Stimulated activated CD4-positive, alpha-beta T cell treated with anti-CD3 and anti-CD28 coated beads, Interleukin-4, amount 100 ng/mL, for 48 hours (primary cell): ENCODE measurements at places on chromosomes 16 and 17.

GRCh38 chr16:56708525-56709442 is 21.1 kb upstream of the NUP93 start:
- no peak for DNase-seq

- DNase-seq: no peak
These were observed 41.7 kb downstream of the ANKRD11 start for GRCh38 chr16:89448656-89449055.

- DNase-seq: no peak
These were observed 25.3 kb downstream of the CDK5RAP3 start for GRCh38 chr17:47996201-47996600.

DNA sequence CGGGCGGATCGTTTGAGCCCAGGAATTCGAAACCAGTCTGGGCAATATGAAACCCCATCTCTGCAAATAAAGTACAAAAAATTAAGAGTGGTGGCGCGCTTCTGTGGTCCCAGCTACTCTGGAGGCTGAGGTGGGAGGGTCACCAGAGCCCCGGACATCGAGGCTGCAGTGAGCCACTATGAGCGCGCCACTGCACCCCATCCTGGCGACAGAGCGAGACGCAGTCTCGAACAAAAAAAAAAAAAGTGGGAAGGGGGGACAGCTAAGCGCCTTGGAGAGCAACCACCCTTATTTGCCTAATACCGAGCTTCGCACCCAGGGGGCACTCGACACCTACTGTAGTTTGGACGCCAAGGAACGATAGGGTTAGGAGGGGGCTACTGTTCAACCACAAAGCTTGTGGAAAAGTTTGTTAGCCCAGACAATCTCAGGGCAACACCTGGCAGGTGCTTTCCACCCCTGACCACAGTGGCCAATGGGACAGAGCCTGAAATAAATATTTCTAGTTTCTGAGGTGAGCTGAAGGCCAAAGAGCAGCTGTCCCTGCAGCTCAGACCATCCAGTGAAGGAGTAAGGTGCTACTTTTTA is 847 bp upstream of the PSMC3IP start:
- DNase-seq: peak; percentile 67

GRCh38 chr17:1847191-1847590 is 17.4 kb downstream of the RPA1 start:
- no peak for DNase-seq

DNA sequence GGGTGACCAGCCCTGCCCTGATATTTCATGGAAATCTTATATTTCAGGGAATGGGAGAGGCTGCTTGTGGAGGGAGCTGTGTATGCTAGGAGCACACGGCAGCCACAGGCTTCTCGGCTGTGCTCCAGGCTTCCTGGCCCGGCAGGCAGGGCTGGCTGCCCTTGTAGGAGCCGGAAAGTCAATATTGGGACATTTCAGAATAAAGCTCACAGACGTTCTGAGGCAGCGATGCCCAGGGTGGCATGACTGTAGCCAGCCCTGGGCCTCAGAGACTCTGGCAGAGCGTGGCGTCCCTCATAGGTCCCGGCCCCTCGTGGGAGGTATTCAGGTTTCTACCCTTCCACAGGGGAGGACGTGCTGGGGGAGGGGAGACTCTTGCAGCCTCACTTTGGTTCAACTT is 65.7 kb downstream of the BANP start:
- DNase-seq: no peak

DNA sequence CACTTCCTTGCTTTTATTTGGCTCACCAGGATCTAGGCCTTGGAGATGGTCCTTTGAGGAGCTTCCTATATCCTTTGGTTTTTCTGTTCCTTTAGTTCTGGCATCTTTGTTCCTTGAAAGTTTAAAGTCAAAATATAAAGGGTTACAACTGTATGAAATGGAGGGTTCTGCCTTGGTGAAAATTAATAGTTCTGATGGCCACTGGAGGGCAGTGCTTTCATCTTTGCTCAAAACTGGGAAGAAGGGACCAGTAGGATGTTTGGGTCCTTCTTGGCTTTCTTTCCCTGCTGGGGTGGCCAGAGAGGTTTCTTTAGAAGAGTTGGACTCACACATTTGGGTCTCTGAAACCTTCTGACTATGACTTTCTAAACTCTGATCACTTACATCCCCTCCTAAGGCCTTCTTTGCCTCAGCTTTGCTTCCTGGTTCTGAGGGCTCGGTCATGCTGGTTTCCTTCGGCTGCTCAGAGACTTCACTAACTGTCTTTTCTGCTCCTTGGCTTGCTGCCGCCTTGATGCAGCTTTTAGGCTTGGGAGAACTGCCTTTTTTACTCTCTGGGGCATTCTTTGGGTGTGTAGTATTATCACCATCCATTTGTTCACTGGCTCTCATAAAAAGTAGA is 10.9 kb upstream of the ITGA2B start:
- DNase-seq: no peak

DNA sequence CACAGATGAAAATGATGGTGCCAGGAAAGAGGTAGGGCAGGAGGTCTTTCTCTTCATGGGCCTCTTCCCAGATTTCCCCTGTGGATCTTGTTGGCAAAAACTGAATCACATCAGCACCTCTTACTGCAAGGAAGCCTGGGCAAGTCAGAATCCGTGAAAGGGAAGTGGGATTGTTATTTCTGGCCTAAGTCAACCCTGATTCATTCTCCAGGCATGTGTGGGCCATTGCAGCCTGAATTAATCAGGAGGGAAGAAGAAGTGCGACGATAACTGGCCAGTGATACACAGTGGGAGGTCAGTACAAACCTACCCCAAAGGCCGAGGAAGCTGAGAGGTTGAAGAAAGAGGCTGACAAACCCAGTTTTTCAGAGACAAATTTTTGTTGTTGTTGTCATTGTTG is 17.9 kb upstream of the NSMCE1 start:
- DNase-seq: no peak

DNA sequence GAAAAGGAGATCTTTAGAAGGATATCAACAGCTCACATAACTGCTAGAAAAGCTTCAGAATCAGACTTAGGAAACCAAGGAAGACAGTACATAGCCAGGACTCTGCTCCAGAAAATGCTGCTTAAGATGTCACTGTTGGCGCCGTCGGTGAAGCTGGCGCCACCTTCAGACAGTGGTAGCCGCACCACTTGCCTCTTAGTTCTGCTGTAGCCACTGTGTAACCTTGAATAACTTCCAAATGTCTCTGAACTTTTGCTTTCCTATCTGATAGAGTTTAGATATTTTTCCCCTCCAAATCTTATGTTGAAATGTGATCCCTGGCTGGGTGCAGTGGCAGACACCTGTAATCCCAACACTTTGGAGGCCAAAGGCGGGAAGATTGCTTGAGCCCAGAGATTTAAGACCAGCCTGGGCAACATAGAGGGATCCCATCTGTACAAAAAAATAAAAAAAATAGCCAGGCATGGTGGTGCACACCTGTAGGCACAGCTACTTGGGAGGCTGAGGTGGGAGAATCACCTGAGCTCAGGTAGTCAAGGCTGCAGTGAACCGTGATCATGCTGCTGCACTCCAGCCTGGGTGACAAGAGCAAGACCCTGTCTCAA is 6.3 kb upstream of the USP31 start:
- DNase-seq: no peak

DNA sequence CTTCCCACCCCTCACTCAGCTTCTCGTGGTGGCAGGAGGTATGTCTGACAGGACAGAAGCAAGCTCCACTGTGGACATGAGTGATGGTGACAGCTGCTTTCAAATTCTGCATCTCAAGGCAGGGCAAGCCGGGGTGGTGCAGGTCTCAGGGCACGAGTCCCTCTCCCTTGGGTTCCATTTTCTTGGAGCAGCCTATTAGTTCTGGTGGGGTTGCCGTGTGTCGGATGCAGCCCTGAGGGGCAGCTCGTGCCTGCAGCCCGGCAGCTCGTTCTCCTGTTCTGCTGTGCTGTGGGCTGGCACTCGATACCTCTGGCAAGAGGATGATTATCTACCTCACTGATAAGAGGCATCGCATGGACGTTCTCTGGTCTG is 16.5 kb upstream of the CLEC18C start:
- no peak for DNase-seq

GRCh38 chr17:14019186-14019956 is 49.9 kb upstream of the COX10 start:
- peak; percentile 1 for DNase-seq

DNA sequence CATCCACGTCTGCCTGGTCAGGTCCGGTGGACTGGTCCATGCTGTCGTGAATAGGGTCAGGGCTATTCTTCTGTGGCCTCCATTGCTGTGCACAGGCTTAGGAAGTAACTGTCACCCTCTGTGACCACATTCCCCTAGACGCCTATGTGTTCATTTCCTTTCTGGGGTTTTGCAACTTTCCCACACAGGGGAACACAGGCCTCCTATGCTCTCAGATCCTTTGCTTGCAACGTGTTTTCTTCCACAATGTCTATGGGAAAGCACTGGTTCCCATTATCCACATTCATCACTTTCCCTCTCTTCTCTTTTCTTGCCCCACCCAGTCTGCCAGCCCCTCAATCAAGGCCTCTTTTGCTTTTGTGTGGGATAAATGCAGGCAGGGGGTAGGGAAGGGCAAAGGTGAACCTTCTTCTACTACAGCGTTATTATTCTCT is 43.2 kb upstream of the DNAJA2 start:
- DNase-seq: no peak

- no peak for DNase-seq
These were observed 7.4 kb downstream of the CNP start for GRCh38 chr17:41974031-41974430.

DNA sequence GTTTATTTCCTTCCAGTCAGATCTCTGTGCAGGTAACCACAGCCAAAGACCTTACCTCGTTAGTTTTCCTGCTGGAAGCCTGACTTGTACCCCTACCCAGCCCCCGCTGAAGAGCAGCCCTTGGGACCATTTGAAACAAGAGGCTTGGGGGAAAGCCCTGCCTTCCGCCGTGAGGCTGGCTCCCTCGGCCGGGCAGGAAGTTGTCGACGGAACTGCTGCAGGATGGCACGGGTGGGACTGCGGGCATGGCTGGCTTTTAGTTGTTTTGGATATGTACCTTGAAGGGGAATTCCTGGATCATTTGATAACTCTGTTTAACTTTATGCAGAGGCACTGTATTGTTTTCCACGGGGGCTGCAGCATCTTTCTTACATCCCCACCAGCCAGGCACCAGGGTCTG is 49.0 kb upstream of the ENDOV start:
- no peak for DNase-seq

- DNase-seq: no peak
These were observed 559.8 kb downstream of the WWOX start for GRCh38 chr16:78659216-78659615.

- no peak for DNase-seq
These were observed 66.6 kb upstream of the LHX1 start for GRCh38 chr17:36870720-36870999.

DNA sequence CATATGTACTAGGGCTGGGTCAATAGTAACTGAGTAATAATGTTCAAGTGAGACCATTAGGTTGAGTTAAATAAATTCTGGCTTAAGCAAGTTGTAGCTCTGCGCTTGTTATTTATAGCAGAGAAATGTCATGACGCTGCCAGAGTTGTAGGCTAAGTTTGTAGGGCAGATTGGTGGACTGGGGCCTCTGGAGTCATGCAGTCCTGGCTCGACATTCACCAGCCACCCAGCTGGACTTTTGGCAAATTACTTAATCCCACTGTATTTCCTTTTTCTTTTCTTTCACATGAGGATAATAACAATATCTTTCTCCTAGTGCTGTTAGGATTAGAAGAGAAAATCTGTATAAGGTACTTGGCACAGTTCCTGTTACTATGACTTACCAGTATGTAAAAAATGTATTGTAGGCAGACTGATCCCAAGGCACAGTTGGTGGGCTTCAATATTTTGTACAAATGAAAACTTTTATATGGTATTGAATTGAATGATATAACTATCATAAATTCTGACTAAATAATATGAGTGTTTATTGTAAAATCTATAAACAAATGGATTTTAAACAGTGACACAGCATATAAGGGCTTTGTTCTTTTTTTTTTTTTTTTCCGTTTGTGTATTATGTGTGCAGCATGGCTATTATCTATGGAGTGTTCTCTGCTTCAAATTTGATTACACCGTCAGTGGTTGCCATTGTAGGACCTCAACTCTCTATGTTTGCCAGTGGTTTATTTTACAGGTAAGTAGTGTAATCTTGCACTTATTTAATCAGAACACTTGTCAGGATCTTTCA is 2.6 kb downstream of the MFSD11 start:
- no peak for DNase-seq

GRCh38 chr17:75077496-75078283 is 10.1 kb upstream of the SLC16A5 start:
- peak; percentile 38 for DNase-seq

GRCh38 chr16:28477311-28477920 is 5.3 kb upstream of the NPIPB7 start:
- DNase-seq: no peak

DNA sequence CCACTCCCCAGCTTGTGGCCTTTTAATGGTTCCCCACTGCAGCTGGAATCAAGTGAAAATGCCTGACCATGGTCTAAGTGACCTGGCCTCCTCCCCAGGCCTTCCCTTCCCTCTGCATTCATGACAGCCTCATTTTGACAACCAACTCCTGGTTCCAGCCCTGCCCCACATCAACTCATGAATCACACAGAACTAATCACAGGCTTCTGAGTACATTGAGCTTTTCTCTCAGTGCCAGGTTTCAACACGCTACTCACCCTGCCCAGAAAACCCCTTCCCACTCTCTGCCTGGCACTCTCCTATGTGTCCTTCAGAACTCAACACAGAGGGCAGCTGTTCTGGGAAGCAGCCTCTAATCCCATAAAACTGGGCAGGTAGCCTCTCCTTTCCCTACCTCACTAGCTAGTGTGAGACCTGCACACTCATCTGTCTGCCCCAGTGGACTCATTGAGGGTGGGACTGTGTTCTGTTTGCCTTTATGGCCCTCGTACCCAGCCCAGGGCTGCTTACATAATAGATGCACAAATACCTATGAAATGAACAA is 313.6 kb downstream of the GRIN2A start:
- no peak for DNase-seq

- DNase-seq: no peak
These were observed 31.8 kb upstream of the NSRP1 start for GRCh38 chr17:30084788-30085187.

DNA sequence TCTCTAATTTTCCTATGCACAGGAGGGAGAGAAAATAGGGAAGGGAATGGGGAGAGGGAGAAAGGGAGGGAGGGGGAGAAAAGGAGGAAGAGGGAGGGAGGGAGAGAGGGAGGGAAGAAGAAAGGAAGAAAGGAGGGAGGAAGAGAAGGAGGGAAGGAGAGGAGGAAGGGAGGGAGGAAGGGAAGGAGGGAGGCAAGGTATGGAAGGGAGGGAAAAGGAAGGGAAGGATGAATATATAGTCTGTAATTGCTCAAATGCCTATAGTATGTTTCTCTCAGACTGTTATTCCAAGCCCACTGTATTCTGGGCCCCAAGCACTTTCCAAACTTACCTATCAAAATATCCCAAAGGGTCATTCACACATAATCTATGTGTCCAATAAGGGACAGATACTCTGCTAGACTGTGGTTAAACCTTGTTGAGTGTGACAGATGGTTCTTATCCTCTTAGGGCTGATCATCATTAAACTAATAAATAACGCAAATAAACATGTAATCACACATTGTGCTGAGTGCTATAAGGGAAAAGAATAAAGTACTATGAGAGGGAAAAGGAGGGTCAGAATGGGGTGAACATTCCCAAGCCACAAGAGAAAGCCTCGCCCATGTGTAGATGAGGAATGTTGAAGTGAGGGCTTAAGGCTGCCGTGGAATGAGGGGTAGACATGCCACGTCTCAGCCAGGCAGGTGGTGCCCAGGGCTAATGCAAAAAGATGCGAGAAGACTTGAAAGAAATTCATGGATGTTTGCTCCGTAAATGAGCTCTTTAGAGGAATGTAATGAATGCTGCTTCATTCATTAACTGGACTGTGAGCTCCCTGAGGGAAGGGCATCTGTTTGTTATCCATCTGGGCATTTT is 30.6 kb downstream of the ASIC2 start:
- no peak for DNase-seq

GRCh38 chr16:55055262-55055661 is 124.6 kb downstream of the IRX5 start:
- no peak for DNase-seq

- no peak for DNase-seq
These were observed 7.7 kb upstream of the ITPRIPL2 start for GRCh38 chr16:19105891-19106624.
